ENCODE measurements at places on chromosomes 12 and 14.

DNA sequence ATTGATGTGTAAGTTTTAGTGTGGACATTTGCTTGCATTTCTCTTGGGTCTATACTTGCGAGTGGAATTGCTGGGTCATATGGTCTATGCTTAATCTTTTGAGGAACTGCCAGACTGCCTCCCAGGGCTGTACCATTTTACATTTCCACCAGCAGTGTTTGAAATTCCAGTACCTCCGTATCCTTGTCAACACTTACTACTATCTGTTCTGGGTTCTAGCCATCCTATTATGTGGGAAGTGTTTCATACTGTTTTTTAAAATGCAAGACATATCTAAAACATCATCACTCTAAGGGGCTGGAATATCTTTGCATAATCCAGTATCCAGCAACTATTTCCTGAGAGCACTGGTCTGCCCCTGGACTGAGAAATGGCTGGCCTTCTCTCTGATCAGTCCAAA lies 80.2 kb upstream of the RIN3 start:
- DNase-seq, result no peak

DNA sequence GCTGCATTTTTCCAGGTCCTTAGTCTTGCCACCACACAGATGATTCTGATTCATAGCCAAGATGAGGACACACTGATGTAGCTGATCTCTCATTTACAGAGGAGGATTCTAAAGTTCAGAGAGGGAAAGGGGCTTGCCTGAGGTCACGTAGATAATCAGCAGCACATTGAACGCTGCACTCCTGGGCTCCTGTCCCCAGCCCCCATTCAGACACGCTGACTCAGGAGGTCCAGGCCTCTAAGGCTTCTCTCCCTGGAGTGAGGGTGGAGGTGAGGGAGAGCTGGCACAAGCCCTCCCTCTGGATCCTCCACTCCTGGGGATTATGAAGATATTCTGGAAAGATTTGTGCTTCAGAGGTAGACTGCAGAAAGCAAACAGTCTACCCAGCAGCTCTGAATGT lies 10.3 kb downstream of the NFATC4 start:
- DNase-seq, result no peak

- DNase-seq, result no peak
Measured at GRCh38 chr14:51089278-51089677, 5.6 kb downstream of the TRIM9 start.

GRCh38 chr14:65506801-65507200 lies 94.3 kb downstream of the FUT8 start:
- no peak for DNase-seq
